ENCODE measurements at places on chromosomes 12 and 14.

DNA sequence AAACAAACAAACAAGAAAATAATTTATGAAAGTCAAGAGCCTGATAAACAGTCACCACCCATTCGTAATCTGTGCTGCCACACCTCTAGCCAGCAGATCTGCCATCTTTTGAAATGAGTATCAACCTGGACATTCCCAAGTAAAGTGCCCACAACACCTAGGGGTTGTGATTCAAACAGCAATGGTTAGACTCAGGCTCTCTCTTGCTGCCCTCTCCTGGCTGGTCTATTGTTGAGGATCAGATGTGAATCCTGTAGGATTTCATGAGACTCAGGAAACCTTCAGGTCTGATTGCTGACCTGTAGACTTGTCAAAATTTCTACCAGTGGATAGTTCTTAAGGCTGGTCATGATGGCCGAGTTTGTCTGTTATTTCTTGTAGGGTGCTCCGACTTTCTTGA is 26.8 kb downstream of the DGLUCY start:
- no peak for DNase-seq

DNA sequence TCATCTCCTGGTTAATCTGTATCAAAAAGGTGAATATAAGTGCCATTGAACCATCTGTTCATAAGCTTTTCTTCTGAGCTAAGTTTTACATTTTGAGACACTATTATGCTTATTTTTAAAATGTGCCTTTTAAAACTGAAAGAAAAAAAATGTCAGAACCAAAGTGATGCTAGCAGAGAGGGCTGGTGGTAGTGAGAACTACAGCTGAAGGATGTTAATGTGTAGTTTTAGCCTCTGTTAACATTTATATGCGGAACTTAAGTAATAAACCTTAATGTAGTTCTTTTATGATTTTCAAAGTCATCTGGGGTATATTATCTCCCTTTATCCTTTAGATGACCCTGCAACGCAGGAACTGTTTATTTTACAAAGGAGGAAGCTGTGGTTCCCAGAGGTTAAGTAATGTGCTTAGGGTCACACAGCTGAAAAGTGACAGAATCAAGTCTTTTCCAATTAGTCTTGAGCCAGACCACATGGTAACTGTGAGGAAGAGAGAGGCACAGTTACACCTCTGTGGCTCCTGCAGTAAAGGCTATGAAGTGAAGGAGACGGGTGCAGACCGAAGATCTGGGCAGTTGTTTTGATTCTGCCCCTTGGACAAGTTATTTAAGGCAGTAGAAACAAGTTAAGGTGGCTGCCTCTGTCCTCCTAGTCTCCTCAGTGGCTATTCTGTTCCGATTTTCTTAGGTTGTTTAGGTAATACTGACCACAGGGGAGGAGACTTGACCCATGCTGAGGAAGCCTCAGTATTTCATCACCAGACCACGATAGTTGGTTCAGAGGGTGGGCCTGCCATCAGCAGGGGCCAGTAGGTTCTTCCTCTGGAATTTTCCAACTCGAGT is 23.9 kb downstream of the GNG2 start:
- DNase-seq = no peak

DNA sequence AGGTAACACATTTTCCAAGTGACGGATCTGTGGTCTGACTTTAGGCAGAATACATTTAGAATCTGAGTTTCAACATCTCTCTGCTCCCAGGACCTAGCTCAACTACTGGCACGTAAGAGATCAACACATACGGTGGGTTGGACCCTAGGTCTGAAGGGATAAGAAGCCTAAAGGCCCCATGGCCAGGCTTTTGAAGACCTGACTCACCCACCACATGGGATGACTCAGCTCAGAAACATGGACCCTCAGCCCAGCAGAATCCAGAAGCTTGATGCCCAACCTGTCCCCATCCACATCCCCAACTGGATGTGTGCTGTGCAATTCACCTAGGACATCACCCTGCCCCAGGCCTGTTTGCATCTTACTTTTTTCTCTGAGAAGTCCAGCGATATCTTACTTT is 770.2 kb downstream of the BCL11B start:
- DNase-seq = no peak

DNA sequence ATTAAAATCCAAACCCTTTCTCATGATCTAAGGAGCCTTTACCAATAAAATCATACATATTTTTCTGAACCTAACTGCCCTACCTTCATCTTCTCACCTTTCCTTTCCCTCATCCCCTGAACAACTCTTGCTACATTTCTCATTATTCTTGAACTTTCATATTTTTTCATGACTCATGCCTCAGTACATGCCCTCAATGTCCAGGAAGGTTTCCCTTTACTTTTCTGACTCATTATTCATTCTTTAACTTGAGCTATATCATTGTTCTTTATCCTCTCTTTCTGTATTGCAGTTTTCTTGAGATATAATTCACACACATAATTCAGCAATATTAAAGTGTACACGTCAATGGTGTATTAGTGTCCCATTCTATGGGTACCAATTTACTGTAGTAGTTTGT is 231.0 kb downstream of the ALG10B start:
- no peak for DNase-seq

- DNase-seq = no peak
Measured at GRCh38 chr12:93113317-93114006, 184.4 kb upstream of the EEA1 start.

DNA sequence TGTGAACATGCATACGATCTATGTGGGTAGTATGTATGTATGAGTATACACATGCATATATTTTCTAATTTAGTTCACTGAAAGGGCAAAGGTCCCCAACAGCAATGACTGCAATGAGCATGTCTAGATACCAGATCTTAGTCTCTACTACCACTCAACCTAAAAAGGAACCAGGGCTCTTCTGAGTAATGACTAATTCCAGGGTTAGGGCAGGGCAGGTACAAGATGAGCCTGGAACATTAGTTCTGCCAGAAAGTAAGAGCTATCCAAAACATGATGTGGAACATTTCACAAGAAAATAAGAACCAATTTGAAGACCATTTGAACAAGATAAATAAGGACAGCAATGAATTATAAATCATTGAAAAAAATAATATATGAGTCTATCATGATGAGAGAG is 91.3 kb upstream of the PDZRN4 start:
- DNase-seq = no peak

- no peak for DNase-seq
Measured at GRCh38 chr14:80955416-80955941, at the start of gene TSHR. Gene TSHR, plus strand, starts transcription at chr14:80955621. Its CDS starts 60 bp downstream, at chr14:80955681.

- DNase-seq = no peak
Measured at GRCh38 chr14:23186913-23187654, 3.6 kb upstream of the SLC7A8 start.

DNA sequence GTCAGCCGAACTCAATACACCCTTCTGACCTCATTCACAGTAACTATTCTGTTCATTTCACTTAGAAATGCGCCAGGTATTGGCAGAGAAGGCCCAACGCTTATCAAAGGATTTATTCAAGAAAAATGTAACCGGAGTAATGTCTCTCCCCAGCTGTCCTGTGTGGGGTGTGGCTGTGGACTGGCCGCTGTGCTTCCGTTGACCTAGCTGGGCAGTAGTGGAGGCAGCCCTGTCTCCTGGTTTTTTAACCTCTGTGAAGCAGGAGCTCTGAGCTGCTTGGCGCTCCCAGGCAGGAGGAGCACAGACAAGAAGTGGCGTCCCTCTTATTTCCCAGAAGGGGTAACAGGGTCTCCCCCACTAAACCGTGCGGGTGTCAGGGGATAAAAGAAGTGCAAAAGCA is 85.2 kb downstream of the ESR2 start:
- DNase-seq = no peak

DNA sequence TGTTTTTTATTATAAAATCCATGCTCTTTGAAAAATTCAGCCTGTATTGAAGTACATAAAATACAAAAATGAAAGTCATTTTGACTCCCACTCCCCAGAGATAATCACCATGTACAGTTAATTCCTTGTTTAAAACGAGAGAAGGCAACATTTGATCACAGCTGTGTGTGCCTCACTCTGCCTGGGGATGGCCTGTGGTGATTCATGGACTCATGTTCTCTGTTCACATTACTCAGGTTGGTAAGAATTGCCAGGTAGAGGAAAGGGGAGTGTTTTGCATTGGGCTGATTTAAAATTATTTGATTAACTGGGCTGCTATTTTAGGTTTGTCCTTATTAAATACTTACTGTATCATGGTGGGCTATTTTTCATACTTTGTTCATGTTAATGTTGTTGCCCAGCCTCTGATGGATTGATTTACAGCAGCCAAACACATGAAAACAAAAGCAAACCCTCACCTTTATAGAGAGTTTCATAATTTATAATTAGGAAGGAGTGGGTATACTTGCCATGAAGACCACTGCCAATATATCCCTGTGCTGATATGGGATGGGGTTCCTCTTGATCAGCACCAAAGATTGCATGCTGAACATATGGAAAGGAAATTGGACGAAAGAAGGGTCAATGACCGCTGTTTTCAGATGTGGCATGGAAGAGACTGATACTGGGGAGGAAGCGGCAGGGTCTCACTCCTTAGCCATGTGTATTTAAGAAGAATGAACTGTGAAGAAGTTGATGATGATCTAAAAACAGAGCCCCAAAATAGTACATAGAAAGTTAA is 3.0 kb downstream of the ZBTB1 start:
- no peak for DNase-seq

- DNase-seq = no peak
Measured at GRCh38 chr12:3622822-3623690, 129.9 kb downstream of the CRACR2A start.

DNA sequence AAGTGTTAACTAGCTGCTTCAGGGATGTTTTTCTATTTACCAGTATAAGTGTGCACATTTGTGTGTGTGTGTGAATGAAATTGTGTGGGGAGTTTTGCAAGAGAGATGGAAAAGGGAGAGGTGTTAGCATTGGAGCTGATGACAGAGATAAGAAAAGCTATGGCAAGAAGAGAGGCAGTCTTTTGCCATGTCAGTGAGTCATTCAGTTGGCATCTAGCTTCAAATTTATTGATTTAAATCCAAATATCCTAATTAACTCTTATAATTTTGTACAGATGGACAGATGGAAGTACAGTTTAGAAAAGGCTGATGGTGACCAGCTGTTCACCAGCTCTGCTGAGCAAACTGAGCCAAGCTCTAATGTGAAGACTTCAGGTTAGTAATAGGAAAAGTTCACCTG is 3.3 kb upstream of the BHLHE41 start:
- DNase-seq = no peak

DNA sequence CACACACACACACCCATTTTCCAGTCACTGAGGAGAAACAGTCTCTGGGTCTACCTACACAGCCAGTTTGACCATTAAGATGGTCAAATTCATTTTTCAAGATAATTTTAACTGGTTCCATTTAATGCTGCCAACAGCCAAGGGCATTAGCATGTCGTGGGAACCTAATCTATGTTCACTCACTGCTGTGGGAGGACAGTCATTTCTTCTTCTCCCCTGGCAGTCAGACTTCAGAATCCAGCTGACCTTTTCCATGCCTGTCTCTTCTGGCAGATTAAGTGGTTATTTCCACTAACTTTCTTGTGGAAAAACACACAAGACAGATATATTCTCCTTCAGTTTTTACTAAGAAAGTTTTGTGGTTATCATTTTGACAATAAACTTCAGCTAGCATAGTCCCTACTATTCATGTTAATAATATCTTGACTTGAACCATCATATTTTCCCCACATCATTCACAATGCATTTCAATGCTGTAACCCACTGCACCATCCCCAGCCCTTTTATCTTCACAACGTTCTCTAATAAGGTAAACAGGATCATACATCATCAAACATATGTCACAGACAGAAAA is 82.2 kb downstream of the DAD1 start:
- no peak for DNase-seq

DNA sequence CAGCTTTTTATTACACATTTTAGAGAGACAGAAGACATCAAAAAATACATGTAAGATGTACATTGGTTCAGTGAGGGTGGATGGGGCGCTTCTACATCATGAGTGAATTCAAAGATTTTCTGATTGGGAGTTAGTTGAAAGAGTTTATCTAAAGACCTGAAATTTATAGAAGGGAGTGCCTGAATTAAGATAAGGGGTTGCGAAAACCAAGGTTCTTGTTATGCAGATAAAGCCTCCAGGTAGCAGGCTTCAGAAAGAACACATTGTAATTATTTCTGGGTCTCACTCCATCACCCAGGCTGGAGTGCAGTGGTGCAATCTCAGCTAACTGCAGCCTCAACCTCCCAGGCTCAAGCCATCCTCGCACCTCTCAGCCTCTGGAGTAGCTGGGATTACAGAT is 26.2 kb upstream of the TMPO start:
- no peak for DNase-seq

- no peak for DNase-seq
Measured at GRCh38 chr14:68210729-68211299, 391.2 kb downstream of the RAD51B start.

- no peak for DNase-seq
Measured at GRCh38 chr12:103799857-103800771, 40.9 kb downstream of the NT5DC3 start.

- no peak for DNase-seq
Measured at GRCh38 chr12:110597885-110598284, 14.8 kb upstream of the PPTC7 start.
